ENCODE measurements at places on chromosomes 2 and 18. TPM values are rescaled to one million over a fixed set of nuclear protein-coding genes. Genes with fewer than 3 reads are reported as not detected.

TOGARAM2 gene
- total RNA-seq = 0.83 TPM

TXNL1 gene
- total RNA-seq = 42.5 TPM

NXPH2 gene
- not detected for total RNA-seq

SIX2 gene
- total RNA-seq = 1.3 TPM

ITPRID2 gene
- 113 TPM for total RNA-seq

DNA sequence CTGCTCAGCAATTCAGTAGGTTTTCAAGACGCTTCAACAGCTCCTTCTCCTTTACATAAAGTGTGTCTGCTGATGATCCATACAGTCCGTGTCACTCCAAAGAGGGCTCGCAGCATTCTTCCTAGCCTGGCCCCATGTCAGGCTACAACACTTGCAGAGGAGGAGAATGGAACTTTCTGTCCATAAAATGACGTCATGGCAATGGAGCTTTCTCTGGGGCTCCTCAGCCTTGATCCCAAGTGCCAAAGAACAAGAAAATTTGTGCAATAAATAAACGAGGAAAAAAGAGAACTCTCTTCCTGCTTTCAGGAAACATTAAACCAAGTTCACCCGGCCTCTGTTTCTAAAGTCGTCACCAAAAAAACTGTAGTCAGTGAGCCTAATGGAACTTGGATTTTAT is 199.5 kb upstream of the MEIS1 start:
- no peak for DNase-seq

GRCh38 chr2:69449906-69450305 is 12.7 kb upstream of the NFU1 start:
- DNase-seq = no peak

- no peak for DNase-seq
Measured at GRCh38 chr18:46332921-46333341, 228.7 kb downstream of the HAUS1 start.

DNA sequence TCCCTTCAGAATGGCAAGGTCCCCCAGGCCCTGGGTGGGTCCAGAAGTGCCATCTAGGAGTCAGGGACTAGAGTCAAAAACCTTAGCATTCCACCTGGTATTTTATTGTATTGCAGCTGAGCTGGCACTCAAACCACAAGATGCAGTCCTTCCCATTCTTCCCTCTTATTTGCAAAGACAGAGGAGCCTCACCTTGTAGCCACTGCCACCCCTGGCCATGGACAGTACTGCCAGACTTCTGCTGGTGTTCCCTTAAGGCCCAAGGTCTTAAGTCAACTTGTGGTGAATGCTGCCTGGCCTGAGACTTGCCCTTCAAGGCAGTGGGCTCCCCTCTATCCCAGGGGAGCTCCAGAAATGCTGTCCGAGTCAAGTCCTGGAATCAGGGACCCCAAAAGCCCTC is 6.9 kb downstream of the UGT1A10 start:
- no peak for DNase-seq

DNA sequence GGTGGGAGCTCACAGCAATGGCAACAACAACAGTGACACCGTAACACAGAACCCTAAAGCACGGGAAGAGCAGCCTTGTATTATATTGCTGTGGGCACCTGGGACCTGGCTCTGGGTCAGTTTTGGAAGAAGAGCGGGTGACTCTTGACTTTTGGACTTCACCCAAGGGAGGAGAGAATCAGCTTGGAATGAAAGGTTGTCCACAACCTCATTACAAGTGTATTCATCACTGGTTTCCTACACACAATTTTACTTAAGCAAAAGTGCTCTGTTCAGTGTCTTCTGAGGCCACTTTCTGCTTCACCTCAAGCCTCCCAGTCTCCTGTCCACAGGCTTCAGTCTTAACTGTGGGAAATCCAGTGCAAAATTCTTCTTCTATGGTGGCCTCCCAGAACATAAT is 263.8 kb downstream of the KCNE4 start:
- no peak for DNase-seq

DNA sequence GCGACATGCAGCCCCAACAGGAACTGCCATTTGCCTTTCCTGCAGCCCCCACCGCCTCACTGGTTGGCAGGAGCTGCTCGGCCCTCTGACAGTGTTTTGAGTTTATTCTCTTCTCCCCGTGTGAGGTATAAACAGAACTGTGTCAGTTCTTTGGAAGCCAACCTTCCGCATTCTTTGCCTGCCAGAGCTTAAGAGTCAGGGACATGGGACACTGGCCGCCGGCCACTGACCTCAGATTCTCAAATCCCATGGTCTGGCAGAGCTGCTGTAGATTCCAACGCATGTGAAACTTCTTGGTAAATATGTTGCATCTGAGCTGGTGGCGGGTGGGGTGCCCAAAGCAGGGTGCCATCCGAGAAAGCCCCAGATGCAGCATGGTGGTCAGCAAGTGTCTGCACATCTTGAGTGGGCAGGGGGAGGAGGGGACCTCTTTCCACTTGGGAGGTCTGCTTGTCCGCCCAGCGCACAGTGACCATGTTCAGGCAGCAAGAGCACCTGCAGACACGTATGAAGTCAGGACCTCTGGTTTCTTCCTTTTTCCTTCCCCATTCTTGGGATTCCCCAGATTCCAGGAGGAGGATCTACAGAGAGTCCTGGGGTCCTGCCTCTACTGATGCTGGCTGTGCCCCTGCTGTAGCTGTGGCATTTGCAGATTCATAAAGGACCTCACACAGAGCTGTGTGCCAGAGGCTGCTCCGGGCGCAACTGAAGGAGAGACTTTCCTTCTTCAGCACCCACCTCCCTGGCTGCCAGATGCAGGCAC is 23.8 kb downstream of the ASB18 start:
- no peak for DNase-seq

- DNase-seq = no peak
Measured at GRCh38 chr2:42102024-42102590, 54.3 kb downstream of the PKDCC start.

- DNase-seq = no peak
Measured at GRCh38 chr18:58983260-58984155, 118.8 kb downstream of the ZNF532 start.

DNA sequence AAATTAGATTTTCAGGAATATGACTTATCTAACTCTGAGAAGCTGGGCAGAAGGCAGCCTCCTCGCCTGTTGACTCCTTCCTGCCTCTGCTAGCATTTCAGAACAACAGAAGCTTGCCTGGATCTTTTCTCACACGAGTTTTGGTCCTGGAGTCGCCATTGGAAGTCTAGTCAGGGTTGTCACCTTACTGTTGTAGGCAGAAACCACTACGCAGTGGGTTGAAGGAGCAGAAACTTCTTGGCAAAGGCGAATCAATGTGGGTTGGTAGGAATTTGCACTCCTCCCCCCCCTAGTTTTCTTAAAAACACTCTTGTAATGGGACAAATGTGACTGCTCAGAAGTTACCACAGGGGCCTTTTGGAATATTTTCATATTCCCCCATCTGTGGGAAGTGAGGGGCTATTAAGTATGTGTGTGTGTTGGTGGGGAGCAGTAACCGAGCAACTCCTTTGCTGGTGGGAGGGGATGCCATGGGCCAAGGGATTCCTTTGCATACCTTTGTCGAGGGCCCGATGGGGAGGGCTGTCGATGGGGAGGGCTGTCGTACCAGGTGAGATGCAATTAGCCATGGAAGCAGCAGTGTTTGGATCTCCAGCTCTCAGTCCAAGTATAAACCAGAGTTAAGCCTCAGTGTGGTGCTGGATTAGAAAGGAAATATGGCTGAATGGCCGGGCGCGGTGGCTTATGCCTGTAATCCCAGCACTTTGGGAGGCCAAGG is 117.4 kb downstream of the FMNL2 start:
- DNase-seq = no peak

GRCh38 chr2:111015283-111015995 is 105.3 kb upstream of the BCL2L11 start:
- no peak for DNase-seq

GRCh38 chr2:114160263-114160981 is 270.5 kb downstream of the ACTR3 start:
- DNase-seq = no peak

DNA sequence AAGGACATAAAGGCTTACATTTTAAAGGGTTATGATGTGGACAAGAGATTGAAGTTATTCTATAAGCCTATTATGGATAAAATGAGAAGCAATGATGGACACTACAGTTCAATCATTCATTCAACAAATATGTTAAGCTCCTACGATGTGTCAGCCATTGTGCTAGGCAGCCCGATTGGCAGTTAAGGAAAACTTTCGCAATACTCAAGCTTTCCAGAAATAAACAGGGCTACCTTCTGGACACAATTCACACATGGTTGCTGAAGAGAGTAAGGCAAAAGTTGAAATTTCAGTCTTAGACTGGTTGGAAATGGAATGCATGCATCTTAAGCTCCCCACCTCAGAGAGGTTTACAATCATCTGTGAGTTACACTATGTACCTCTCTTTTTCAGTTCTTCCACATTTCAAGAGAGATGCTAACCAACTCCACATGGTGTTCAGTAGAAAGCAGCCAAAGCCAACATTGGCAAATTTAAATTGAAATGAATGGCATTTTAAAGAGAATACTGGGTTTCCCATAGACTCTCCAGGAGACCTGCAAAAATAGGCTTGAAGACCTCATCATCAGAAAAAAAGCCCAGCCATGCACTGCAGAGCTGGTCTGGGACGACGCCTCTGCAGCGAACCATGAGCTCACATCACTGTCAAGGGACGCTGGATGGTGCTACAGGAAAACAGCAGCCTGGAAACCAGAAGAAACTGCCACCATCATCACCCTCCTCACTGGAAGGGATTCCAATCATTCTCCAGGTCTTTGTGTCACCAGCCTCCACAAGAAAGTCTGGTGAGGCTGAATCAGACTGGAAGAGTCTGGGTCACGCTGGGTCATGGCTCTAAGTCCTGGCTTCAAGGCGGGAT is 276.3 kb downstream of the AFF3 start:
- no peak for DNase-seq

GRCh38 chr18:51107082-51107481 is 77.1 kb downstream of the SMAD4 start:
- no peak for DNase-seq
